ENCODE measurements at places on chromosomes 7 and 10.

DNA sequence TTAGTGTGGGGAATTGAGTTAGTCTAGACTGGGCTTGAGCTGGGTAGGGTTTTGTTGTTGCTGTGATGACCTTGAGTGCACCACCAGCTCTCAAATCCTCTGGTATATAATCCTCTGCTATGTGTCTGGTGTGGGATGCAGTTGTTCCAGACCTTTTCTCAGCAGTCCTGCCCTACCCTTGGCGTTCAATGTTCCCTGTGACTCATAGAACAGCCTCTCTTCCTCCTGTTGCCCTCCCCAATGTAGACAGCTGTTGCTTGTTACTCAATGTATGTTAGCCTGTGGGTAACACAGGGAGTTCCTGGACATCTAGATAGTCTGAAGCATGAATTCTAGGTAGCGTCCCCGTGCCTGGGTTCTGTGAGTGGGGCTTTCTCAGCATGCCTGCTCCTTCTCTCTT, 19.8 kb downstream of the ACBD7 start:
- no peak for DNase-seq

DNA sequence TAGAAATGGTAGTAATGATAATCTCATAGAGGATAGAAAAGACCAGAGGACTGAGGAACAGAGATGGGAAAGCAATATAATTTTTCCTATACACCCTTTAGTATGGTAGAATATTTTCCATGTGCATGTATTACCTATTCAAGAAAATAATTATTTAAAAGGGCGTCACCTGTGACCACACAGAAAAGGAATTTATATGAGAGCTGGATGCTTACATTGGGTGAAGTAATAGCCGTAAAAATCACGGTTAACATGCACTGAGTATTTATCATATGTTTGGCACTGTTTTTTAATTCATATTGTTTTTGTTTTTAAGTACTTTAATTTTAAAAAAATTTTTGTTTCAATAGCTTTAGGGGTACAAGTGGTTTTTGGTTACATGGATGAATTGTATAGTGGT, 195.1 kb downstream of the IPMK start:
- no peak for DNase-seq

DNA sequence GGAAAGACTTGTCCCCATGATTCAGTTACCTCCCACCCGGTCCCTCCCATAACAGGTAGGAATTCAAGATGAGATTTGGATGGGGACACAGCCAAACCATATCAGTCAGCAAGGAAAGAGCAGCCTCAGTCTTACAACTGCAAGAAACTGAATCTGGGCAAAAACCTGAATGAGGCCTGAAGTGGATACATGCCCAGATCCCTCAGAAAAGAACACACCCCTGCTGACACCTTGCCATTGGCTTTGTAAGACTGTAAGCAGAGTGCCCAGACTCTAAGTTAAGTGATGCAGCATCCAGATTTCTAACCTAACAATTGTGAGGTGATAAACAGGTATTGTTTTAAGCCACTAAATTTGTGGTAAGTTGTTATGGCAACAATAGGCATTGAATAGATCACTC, 670.8 kb downstream of the SORCS1 start:
- no peak for DNase-seq

DNA sequence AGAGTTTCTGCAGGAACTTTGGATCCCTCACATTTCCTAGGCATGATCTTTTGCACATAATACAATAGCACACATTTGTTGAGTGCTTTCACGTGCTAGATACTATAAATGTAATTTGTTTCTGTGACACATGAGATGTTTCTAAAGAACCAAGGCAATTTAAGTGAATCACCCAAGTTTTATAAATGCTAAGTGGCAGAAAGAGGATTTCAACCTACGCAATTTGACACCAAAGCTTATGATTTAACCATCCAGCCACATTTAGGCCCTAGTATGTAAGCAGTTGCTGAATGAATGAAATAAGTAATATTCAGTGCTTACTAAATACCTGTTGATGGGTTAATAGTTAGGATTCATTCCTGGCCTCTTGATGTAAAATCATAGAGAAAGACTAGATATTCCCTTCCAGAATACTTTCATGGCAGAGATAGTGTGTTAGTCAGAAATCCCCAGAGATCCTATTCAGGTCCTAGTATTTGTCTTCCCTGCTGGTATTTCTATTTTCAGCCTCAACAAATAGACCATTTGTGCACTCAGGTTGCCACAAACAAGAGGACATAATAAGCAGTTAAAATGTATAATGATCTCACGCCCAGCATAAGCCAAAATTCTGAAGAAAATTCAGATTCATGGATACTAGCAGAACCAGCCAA, 572.6 kb downstream of the IPMK start:
- DNase-seq = no peak

GRCh38 chr7:146002431-146003078, 114.0 kb upstream of the CNTNAP2 start:
- no peak for DNase-seq

DNA sequence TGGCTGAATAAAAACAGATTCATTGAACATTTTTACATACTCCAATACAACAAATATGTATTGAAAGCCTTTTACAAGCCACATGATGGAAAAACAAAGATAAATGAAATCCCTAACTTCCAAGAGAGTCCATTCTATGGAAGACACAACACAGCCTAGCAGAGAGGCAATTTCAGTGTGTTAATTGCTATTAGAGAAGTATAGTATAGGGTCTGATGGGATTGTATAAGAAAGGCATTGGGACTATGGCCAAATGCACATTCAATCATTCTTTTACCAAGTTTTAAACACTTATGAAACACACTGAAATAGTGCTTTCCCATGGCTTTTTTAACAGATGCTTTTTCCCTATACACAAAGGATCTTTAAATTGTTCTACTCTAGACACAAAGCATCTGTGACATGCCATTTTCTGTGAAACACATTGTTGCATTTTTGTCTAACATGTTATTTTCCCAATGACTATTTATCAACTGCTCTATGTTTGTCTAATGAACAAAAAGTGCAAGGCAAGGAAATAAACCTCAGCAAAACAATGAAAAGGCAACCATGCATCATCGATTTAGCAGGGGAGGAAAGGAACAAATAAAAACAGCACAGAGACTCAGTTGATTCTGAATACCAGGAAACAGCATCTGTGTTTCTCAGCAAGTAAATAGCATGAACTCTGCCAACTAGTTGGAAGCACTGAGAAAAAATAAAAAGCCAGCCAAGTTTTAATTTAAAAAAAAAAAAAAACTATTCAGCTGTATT, 42.4 kb upstream of the PHYHIPL start:
- no peak for DNase-seq

DNA sequence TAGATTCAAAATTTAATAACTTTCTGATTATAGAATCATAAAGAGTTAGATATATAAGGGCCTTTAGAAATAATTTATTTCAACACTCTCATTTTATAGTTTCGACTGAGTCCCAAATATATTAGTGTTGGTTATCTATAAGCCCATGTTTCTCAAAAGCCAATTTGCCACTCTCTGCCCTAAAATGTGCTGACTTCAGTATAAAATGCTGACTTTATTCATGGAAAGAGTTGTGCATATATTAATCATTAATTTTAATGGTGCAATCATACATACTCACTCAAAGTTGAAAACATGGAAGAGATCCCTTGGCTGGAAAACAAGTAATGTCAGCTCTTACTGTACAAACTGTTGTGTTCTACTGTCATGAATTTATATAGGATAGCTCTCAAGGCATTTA, 19.4 kb downstream of the ZWINT start:
- DNase-seq = no peak

DNA sequence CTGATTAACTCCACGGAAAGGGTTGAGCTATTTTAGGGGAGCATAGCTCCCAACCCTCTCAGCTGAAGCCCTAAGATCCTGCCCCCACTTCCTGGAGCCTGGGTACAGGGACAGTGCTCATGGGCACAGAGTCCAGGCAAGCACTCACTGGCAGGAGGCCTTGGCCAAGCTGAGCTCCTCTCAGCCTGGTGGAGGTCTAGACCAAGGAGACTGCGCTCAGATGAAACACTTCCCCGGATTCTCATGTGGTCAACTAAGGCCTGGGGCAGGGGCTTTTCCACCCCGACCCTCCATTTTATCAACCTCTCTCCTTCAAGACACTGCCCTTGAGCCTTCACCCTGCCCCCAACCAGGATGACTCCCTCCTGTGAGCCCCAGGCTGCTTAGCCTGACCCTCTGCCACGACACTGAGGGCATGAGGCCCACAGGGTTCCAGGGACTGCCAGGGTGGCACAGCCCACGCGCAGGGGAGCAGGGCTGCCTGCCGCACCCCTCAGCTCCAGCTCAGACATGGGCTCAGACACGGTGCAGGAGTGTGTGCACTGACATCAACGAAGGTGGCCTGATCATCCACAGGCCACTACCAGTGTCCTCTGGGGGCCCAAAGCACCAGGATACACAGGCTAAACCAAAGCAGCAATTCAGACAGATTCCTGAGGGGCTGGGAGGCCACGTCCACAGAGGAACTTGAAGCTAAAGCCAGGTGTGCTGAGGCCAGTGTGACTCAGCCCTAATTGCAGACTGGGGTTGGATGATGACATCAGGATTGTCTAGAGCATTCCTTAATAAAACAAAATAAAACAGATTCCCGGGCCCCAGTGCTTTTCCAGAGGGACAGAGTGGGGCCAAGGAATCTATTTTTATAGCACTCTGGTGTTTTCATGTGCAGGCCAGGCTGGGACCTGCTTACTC, 18.8 kb downstream of the CHAT start:
- DNase-seq = no peak

DNA sequence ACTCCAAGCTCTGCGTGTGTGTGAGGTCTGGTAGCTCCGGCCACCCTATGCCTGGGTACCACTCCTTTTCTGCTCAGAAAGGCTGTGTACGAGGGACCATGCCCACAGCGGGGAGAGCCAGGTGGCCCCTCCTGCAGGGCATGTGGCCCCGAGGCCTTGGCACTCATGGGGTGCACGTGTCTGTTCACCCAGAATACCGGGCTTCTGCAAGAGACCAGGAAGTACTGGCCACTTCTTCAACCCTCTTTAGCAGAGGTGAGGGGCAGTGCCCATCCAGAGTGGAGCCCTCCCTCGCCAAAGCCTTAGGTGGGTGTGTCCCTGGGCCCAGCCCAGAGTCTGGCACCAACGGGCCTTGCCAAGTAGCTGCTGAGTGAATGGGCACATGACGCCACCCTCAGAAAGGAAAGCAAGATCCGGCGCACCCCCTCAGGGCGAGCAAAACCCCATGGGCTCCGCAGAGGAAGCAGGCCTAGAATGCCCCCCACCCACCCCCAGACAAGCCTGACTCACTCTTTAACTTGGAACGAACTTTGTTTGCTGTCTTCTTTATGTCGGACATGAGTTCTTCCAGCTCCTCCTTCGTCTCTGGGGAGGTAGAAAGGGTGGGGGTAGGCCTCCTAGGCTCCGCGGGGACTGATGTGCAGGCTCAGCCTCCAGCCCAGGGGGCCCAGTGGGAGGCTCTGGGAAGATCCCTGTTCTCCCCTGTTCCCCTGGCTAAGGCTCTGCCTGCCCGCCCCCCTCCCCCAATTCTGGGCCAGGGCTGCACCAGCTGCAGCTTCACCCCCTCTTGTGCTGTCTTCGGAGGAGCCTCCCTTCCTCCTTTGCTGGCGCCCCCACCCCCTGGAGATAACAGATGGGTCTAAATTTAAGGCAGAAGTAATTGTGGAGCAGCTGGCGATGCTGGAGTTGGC, 14.6 kb downstream of the STX1A start:
- no peak for DNase-seq

GRCh38 chr7:2928256-2928612, 84.1 kb upstream of the GNA12 start:
- DNase-seq = no peak

GRCh38 chr7:30815951-30816644, 44.9 kb downstream of the MINDY4 start:
- no peak for DNase-seq

DNA sequence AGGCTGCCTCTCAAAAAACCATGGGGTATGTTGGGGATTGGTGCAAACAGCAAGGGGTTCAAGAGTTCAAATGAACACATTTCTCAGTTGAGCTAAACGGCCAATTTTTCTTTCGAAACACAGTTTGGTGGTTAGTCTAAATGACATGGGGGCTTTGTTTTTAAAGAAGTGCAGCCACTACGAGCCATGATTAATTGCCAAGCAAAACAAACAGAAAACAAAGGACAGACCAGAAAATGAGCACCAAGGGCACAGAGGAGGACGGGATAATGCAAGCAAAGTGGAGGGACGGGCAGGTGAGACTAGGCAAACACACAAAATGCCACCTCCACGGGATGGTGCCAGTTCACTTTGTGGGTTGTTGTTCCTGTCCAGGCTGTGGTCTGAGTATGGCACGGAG, 64.5 kb upstream of the PDLIM1 start:
- DNase-seq = no peak

- DNase-seq = no peak
These were observed 874.9 kb downstream of the GRID1 start for GRCh38 chr10:85491652-85492051.

DNA sequence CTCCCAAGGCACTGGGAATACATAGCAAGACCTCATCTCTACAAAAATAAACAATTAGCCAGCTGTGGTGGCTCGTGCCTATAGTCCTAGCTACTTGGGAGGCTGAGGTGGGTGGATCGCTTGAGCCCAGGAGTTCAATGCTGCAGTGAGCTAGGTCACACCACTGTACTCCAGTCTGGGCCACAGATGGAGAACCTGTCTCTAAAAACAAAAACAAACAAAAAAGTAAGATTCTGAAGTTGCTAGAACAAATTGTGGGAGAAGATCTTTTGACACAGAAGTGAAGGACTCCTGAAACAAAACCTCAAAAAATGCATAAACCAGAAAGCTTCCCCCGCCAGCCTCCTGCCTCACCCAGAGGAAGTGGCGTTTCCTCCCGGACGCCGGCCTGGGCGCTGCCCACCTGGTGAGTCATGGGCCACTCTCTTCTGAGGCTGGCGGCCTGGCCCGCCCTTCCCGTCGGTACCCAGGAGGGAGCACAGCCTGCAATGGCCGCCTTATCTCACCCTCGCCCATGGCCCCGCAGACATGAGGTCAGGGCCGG, 25.4 kb upstream of the ELN start:
- DNase-seq = no peak

GRCh38 chr7:92655346-92655884, 65.2 kb upstream of the FAM133B start:
- no peak for DNase-seq

Data from effector memory CD8-positive, alpha-beta T cell (primary cell).